Ecto neural progenitor cell (in vitro differentiated cells): ENCODE measurements at places on chromosomes 4 and X.

- no peak for DNase-seq
Observed at GRCh38 chrX:16851421-16851820, 18.7 kb downstream of the RBBP7 start.

DNA sequence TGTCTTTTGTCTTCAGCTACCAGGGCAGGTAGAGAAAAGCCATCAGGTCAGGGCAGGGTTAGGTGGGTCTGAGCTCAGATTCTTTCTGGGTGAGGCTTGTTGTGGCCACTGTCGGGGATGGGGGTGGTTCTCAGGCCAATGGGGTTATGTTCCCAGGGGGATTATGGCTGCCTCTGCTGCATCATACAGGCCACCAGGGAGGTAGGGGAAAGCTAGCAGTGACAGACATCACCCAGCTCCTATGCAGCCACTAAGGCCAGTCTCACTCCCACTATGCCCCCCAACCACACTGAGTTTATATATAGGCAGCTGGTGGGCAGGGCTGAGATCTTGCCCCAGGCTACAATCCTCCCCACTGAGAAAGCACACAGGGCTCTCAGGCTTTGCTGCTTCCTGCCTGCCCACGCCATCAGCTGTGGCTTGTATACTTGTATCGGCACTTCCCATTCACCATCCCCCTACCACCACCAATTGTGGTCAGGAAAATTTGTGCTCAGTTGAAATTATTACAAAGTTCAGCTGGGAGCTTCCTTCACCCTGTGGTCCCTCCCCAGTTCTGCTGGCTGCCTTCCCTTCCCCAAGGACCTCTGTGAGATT, 72.6 kb upstream of the PTPN13 start:
- DNase-seq = no peak

- no peak for DNase-seq
Observed at GRCh38 chrX:13700380-13700779, 11.5 kb downstream of the RAB9A start.

GRCh38 chrX:80765220-80765625, 44.5 kb downstream of the BRWD3 start:
- no peak for DNase-seq

- no peak for DNase-seq
Observed at GRCh38 chr4:73844345-73844744, 7.9 kb downstream of the CXCL6 start.

- DNase-seq = no peak
Observed at GRCh38 chr4:85700362-85700761, 225.4 kb downstream of the ARHGAP24 start.

DNA sequence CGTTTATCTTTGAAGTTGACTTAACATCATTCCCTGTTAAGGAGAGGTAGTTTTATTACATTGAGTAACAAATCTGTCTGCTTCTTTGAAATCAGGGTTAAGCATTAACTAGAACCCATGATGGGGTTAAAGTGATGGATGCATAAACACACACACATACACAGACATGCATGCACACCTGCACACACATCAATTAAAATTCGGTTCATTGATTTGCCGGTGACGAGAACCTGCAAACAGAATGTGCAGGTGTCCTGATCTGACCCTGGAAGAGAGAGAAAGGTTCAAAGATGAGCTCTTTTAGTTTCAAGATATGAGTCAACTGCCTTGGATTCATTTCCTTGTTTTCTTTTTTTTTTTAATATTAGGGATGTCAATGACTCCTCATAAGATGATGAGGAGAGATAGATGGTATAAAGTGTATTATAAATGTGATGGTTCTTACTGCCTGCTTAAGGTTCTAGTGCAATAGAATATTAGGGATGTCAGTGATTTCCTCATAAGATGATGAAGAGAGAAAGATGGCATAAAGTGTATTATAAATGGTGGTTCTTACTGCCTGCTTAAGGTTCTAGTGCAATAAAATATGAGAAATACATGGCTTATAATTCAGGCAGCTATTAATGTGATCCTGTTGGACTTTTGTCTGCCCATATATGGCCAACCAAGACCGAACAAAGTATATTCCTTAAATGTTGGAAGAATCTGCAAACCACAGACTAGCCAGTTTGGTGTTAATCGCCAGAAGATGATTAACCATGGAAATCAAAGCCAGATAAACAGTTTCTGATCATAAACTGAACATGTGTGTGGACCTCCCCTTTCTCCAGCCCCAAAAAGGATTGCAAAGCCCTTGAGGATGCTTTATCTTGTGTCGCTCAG, 14.1 kb upstream of the CD99 start:
- no peak for DNase-seq

DNA sequence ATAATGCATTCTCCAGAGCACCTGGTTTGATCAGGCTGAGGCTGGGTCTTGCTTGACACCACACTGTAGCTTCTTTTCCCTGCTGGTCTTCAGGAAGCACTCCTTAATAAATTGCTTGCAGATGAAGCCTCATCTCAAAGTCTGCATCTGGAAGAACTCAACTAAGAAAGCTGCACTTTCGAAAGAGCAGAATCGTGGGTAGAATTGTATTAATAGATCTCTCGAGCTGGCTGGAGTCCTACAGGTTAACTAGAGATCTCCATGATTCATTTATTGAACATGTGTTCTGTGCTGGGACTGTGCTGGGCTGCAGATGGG, 152.7 kb downstream of the STK32B start:
- no peak for DNase-seq

GRCh38 chrX:103536071-103536470, 16.8 kb upstream of the RAB40A start:
- no peak for DNase-seq

DNA sequence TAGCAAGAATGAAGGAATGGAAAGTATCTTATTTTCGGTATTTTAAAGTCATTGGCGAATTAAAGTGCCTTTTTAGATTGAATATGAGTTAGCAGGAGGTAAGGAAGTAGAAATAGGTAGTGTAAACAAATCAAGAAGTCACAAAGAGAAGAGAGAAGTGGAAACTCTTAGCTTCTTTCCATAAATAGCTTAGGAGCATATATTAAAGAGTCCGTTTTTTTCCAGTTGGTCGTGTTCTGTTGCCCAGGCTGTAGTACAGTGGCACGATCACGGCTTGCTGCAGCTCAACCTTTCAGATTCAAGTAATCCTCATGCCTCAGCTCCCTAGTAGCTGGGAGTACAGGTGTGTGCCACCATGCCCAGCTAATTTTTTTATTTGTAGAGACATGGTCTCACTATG, 56.4 kb downstream of the UBE2K start:
- no peak for DNase-seq

GRCh38 chr4:25171201-25171865, 11.1 kb upstream of the SEPSECS start:
- no peak for DNase-seq

DNA sequence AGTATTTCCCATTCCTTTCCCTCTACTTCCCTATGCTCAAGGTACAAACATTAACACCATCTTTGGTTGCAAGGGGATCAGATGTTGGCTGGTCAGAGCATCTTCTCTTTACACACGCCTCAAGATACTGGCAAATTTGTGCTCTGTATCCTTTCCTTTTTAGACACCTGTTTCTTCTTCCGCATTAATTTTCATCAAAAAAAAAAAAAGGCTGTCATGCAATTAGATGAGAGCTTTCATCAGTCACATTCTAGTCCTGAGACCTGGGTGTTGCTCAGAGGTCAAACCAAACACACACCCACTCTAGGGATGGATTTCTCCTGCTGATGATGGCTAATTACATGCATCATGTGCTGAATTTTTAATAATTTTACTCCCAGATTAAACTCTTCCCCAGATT, 2.0 kb downstream of the RELL1 start:
- no peak for DNase-seq

DNA sequence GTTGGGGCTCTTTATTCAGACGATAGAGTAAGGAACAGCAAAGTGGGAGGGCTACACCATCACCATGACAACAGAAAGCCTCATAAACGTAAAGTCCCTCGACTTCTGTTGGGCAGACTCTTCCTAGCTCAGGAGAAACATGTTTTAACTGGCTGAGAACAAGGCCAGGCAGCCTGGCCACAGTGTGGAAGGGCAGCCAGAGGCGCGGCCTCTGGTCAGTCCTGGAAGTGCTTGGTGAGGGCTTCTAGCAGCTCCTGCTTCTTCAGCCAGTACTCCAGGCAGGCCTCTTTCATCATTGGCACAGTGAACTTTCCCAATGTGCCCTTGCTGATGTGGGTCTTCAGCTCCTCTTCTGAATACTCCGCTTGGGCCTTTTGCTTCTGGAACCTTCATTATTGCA, 690.9 kb downstream of the PCDH19 start:
- DNase-seq = no peak

DNA sequence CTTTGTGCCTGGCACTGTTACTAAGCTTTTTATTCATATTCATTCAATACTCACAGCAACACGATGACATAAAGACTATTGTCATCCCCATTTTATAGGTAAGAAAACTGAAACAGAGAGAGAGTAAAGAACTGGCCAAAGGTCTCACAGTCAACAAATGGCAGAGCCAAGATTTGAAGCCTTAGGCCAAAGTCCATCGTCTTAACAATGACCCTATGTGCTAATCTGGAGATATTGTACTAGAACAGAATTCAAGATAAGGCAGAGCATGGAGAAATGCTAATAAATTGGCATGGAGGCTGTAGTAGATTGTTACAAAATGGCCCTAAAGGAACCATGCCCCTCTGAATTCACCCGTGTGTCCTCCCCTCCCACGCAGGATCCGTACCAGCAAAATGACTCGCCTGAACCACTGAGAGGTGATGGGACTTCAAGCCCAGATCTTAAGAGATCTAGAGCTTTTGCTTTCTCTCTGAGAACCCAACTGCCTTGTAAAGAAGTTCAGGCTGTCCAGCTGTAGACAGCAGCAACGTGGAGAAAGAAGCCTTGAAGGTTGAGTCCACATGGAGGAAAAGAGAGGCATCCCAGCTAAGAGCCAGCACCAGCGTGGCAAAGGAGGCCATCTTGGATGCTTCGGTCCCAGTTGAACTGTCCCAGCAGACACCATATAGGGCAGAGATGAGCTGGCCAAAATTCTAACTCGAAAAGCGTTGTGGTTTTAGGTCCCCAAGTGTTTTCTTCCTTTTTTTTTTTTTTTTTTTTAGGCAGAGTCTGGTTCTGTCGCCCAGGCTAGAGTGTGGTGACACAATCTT, 52.8 kb upstream of the RBM47 start:
- no peak for DNase-seq

DNA sequence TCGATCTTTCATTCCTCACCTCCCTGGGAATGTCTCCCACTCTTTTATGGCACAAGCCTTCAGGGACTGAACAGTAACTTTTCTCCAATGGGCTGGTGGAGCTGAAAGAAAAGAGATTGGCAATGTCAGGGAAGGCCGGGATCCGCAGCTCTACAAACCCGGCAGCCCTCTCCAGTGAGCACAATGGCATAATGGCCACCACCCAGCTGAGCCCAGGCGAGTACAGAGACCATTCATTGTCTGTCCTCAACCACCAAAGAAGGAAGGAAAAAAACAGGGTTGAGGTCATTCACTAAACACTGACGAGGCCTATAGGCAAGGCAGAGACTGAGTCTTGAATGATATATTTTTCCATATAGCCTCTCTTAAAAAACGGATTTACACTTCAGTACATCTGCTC, 3.6 kb downstream of the GEMIN8 start:
- DNase-seq = no peak

GRCh38 chrX:119273420-119274192, 37.5 kb downstream of the PGRMC1 start:
- DNase-seq = peak; percentile 79

DNA sequence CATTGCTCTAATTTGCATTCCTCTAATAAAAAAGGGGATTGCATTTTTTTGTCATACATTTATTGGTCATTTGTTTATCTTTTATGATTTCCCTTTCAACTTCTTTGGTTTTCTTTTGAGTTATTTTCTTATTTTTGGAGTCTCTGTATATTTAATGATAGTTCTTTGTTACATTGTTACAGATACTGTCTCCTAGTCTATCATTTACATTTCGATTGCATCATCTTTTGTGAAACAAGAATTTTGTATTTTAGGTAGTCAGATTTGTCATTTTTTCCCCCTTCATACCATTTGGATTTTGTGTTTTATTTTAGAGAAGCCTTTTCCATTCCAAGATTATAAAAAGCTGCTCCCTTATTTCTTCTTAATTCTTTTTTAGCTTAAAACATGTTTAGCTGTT, 37.1 kb downstream of the SNX25 start:
- DNase-seq = no peak

DNA sequence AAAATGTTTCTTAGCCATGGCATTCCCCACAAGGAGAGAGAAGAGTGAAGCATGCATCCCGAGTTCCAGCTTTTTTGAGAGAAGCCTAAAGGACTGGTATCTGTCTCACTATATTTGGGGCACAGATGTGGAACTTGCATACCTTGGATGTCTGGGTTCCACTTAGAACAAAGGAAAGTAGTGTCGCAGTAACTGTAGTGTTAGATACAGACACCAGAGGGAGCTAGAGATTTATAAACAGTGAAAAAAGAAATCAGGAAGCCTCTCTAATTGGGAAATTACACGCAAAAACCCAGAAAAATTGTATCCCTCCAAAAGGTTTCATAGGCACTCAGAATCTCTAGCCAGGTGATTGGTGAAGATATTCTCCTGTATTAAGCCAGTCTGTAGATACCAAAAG, 34.4 kb downstream of the AGTR2 start:
- DNase-seq = no peak

DNA sequence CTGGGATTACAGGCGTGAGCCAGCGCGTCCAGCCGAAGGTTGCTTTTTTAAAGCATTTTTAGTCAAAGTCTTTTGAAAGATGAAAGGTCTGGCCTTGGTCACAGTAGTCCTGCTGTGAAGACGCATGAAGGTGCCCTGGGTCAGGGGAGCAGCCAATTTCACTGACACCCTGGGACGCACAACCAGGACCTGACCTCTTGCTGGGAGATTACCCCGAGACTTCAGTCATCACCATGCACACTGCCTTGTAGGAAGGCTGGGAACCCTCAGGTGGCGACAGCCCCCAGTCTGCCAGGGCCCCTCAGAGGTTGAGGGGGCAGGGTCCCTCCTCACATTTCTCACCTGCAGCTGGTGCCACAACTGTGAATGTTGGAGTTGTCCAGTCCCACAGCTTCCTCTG, 53.2 kb downstream of the CPLX1 start:
- DNase-seq = no peak

- DNase-seq = no peak
Observed at GRCh38 chr4:106700321-106700720, 331.7 kb upstream of the GIMD1 start.

GRCh38 chr4:26621366-26621765, 37.5 kb downstream of the TBC1D19 start:
- no peak for DNase-seq

DNA sequence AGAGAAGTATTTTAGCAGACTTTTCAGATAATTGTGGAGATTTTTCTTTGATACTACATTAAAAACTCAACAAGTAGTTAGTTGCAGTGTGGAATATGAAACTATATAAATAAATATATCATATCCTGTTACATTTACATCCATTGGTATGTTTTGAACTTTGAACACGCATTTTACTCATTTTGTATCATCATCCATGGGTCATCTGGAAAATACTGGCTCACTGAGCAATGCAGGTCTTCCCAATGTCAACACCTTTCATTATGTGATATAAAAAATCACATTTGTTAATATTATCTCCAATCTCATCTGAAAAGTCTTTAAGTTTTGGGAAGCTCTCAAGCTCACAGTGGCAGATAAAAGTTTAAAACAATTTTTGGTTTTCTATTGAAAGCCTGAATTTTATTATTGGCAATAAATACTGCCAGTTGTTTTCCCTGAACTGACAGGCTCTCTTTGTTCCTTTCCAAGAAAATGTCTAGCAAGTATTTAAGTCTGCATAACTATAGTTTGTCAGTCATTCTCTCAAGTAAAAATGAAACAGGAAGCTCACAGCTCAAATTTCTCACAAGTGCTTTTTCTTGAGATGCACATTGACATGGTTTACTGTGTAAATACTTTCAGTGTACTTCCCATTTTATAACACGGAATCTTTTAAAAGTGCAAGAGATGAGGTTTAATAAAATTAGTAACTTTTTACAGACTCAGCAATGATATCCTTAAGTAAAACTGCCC, 183.5 kb upstream of the GPC4 start:
- no peak for DNase-seq
